ENCODE measurements at places on chromosomes 11 and 22.

DNA sequence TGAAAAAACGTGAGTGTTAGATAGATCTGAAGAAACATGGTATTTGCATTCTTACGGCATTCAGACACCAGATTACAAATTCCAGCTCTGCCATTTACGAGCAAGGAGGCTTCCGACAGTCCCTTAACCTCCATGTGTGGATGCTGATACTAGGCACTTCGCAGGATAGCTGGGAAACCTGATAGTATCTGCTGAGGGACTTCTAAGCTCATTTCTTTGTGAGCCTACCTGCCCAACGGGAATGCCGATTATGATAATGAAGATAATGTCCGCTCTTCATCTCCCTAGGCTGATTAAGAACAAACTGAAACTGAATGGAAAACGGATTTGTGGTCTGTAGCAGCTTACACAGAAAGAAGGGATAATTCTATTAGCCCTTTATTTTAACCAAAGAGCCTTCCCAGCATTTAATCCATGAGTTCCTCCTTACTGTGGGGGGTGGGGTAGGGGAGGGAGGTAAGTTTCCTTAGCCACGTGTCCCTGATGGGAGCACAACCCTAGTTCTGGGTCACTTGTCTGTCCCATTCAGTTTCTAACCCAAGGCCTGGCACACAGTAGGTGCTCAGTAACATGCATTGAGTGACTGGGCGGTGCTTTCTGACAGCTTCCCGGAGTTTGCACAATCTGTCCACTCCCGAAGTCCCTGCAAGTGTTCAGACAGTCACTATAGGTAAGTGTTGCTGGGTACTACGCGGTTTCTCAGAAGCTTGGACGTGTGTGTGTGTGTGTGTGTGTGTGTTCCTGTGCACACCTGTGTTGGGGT, 39.2 kb downstream of the CD6 start:
- no peak for DNase-seq

- DNase-seq: no peak
These were observed 59.3 kb upstream of the ANO1 start for GRCh38 chr11:70018816-70019215.

- no peak for DNase-seq
These were observed 26.6 kb upstream of the SEPTIN5 start for GRCh38 chr22:19687561-19688300.

GRCh38 chr11:83865636-83866461, 579.7 kb upstream of the CCDC90B start:
- peak; percentile 59 for DNase-seq
